ENCODE measurements at places on chromosomes 1 and 21. TPM values are rescaled to one million over a fixed set of nuclear protein-coding genes. Genes with fewer than 3 reads are reported as not detected.

DNA sequence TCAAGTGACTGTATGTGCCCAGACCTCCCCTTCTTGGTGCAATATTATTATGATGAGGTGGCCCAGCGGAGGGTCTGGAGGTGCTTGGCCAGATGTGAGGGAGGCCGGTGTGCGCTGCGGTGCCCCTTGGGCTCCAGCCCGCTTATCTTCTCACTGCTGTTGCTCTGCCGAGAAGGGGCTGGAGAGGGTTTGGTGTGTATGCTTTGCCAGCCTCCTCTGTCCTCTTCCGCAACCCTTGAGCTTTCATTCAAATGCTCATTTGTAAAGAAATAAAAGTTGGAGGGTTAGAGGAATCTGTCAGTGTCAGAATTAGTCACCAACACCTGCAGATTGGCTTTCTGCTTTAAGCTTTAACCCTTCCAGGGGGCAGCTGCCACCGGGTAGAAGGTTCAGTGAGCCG, 19.7 kb downstream of the RNF220 start:
- no peak for DNase-seq

GRCh38 chr1:23759277-23759676, 16.0 kb downstream of the ELOA start:
- DNase-seq = no peak

- no peak for DNase-seq
Measured at GRCh38 chr1:243924588-243925349, 74.7 kb upstream of the AKT3 start.

- no peak for DNase-seq
Measured at GRCh38 chr21:42696501-42697040, 43.1 kb downstream of the PDE9A start.

- DNase-seq = no peak
Measured at GRCh38 chr1:110524311-110525248, 5.6 kb upstream of the KCNA10 start.

- no peak for DNase-seq
Measured at GRCh38 chr1:9859281-9860014, 35.7 kb upstream of the CLSTN1 start.

GRCh38 chr1:62726011-62726442, 37.8 kb upstream of the DOCK7 start:
- no peak for DNase-seq

DNA sequence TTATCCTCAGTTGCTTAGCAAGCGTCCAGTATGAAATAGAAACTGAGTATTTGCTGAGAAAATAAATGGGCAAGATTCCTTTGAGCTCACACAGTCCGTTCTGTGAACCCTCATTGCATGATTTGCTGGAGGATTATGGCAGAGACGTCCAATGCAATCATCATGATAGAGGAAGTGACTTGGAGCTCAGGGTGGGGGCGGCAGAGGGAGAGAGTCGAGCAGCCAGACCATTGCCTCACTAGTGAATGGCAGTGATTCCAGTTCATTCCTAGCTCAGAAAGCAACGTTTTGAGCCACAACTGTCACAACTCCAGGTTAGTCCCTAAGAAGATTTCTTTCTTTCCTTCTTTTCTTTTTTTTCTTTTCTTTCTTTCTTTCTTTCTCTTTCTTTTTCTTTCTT, 27.5 kb upstream of the COL9A2 start:
- DNase-seq = peak; percentile 50

- no peak for DNase-seq
Measured at GRCh38 chr1:232149287-232150201, 480.4 kb downstream of the SIPA1L2 start.

GRCh38 chr1:232968965-232969364, 18.6 kb downstream of the NTPCR start:
- DNase-seq = no peak

DNA sequence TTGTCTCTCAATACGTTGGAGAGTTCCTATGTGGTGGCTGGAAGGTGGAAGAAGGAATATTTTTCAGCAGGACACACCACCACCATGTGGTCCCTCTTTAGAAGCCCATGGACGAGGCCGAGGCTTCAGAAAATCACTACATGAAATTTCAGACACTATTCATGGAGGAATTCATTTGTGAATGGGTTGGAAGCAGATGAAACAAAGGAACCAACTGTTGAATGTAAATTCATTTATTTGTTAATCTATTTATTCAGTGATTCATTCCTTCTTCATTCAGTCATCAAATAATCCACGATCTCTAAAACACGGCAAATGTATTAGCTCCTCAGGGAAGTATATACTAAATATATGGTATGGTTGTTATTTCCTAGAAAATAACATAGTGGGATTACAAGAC, 12.2 kb downstream of the SLC35F3 start:
- DNase-seq = no peak

GSTM5 gene
- total RNA-seq = 11.6 TPM

S100A2 gene
- 317 TPM for total RNA-seq

LINGO4 gene
- total RNA-seq = 0.31 TPM
